Renal cortical epithelial cell (primary cell): ENCODE measurements at places on chromosomes 1 and 21.

GRCh38 chr1:9715536-9716226 lies 64.2 kb downstream of the PIK3CD start:
- DNase-seq, result no peak

GRCh38 chr1:59502009-59502691 lies 205.3 kb downstream of the FGGY start:
- DNase-seq, result peak; percentile 74

- DNase-seq, result peak; percentile 77
Measured at GRCh38 chr1:166902279-166902678, 26.2 kb upstream of the TADA1 start.

DNA sequence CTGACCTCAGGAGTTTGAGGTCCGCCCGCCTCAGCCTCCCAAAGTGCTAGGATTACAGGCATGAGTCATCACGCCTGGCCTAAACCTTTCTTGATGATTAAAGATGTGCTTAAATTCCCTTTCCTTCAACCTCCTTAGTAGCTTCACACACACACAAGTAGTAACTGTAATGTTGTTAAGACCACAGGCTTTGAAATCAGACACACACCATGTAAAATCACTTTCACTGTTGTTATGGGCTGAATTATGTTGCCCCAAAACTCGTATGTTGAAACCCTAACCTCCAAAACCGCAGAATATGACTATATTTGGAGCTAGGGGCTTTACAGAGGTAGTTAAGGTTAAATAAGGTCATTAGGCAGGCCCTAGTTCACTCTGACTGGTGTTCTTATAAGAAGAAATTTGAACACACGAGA lies 180.2 kb downstream of the NR5A2 start:
- no peak for DNase-seq

DNA sequence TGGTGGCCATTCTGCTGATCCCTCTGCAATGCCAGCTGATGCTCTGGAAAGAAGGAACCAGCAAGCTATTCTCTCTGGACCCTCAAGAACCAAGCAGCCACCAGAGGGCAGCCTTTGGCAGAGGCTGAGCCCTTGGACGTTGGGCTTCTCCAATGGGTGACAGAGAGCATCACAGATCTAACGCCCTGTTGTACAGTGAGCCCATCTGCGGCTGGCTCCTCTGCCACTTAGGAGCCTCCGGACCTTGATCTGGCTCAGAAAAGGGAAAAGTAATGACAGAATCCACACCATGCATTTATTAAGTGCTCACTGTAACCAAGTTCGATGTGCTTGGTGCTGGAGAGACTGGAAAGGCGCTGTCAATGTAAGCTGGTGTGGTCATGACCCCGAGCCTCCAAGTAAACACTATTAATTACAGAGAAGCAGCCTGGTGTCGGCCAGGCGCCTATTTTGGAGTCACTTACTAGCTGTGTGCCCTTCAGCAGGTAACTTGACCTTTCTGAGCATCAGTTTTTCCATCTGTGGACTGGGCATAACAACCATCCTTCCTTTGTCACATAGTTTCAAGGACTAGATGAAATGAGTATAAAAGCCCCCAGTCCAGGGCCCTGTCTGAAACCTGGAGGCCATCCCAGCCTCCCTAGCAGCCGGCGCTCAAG lies 34.9 kb downstream of the ECE1 start:
- peak; percentile 71 for DNase-seq

DNA sequence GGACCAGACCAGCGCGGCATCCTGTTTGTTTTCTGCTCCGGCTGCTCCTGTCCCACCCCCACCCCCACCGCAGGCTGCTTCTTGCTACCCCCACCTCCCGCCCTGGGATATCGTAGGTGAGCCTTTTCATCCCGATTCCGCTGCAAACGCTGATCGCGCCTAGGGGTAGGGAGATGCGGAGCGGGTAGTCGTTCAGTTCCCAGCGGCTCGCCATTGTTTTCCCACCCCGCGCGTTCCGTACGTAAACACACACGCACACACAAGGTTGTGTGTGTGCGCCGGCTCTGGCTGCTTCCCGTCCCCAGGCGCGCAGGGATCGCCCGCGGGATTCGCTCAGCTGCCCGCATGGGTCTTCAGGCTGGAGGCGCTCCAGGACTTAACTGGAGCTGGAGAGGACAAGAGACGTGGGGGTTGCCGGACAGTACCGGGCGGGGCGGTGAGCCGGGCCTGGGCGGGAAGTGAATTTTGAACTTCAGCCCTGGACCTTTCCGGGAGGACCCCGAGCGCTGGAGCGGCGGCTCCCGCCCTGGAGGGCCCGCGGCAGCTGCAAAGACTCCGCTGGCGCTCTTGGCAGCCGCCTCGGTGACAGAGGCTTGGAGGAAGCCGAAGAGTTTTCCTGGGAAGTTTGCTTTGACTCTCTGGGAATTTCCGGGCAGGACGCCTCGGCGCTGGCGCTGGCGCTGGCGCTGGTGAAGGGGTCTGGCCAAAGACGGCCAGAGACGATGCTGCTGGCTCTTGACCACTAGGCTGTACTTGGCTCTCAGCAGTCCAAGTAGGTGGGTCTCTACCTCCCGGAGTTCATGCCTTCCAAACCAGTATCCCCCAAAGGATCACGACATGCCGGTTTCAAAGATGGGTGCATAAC lies 1.6 kb downstream of the SOX13 start:
- peak; percentile 38 for DNase-seq

DNA sequence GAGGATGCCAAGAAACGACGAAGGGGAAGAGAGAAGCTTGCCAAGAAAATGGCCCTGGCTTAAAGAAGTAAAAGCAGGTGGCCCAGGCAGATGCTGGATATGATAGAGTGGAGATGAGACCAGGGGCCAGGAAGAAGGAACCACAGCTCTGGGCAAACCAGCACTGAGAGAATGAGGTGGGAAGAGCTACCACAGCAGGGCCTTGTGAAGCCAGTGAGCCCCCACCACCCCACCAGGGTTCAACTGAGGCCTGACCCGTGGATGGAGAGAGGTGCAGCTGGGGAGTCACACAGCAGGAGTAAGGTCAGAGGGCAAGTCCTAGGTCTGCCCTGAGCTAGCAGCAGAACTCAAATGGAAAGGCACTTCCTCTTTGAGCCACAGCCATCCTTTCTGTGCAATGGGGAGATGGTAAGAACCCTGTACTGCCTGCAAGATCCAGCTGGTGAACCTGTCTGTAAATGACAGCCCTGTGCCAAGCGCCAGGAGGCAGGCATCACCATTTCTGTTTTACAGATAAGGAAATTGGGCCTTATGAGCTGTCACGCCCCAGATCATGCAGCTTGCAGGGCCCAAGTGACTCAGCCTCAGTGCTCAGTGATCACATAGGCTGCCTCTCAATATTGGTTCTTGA lies 8.5 kb downstream of the SH3BGRL3 start:
- no peak for DNase-seq

GRCh38 chr1:176141449-176141848 lies 65.6 kb downstream of the COP1 start:
- DNase-seq, result no peak

GRCh38 chr21:38825921-38826320 lies 20.2 kb downstream of the ETS2 start:
- no peak for DNase-seq
